Activated CD4-positive, alpha-beta T cell treated with anti-CD3 and anti-CD28 coated beads for 1 hour (primary cell): ENCODE measurements at places on chromosomes 1 and 21.

- no peak for DNase-seq
These were observed 14.6 kb upstream of the OR2L5 start for GRCh38 chr1:247998811-247999210.

DNA sequence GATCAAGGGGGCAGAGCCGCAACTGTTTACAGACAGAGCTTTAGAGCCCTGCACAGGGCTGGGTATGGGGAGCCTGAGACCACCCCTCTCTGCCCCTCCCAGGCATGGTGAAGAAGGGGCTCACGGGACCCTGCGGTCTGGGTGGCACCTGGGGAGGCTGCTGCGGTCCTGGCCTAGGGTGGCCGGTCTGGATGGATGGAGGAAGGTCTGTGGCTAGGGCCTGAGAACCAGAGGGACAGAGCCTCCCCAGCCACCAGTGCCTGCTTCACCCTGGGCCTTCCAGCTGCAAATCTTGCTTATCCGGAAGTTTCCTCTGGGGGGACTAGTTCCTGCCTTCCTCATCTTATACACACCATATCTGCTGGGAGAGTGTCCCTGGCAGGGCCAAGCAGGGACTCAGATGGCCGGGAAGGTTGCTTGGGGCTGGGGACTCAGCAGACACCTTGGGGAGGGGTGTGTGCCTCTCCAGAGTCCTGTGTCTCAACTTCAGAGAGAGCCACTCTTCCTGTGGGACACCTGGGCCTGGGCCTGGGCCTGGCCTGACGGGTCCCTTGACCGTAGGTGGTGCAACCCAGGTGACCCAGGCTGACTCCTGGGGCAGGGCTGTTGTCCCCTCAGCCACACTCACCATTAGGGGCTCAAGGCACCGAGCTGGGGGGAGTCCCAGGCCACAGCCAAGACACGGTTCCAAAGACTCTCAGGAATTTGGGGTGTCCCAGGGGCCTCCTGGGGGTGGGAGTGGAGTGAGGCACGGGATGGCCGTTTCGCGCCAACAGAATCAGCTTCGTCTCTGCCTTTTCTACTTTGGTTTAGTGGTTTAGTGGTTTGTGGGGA lies 52.0 kb upstream of the ACTRT2 start:
- DNase-seq = no peak

DNA sequence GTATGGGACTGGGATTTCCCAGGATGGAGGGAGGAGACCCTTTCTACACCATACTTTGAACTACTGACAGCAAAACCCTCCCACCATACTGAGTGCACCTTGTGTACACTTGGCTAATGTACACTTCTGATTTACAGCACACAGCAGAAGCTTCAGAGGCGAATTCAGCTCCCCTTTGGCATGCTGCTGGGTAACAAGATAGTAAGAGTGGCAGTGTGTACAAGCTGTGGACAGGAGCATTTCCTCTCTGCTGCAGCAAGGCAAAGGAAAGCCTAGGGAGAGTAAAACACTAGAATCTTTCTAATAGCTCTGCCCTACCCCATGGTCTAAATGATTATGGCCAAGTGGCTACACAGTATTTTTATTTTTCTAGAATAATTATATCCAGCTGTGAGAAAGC lies 83.9 kb upstream of the ARTN start:
- no peak for DNase-seq

GRCh38 chr21:42849759-42850412 lies 29.5 kb downstream of the WDR4 start:
- no peak for DNase-seq

DNA sequence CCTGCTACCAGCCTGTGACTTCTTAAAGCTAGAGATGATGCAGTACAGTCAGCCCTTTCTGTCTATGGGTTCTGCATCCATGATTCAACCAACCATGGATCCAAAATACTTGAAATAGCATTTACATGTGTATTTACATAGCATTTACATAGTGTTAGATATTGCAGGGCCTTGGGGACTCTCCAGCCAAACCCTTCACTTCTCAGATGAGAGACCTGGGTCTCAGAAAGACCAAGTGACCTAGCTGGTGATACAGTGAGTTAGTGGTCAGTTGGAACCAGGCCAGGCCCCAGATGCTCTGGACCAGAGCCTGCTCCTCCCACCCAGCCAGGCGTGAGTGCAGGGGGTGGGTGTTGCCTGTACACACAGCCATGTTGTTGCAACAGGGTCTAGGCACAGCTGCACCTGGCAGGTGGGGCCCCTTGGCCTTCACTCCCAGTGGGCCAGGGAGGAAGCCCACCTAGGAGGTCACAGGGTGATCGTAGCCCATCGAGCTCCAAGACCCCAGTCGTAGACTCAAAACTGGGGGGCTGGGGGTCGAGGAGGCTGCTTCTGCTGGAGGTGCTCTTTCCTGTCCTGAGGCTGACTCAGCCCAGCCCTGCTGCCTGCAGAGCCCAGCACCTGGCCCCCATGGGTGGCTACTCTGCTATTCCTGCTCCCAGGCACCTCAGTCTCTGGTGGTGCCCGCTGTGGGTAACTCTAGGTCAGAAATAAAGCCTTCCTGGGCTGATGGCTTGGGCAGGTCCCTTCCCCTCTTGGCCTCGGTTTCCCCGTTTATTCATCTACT lies 7.7 kb downstream of the TMEM61 start:
- no peak for DNase-seq

- no peak for DNase-seq
These were observed at the start of gene NKAIN1 for GRCh38 chr1:31239653-31240241. Gene NKAIN1 (minus strand): TSS chr1:31239887. CDS start chr1:31239547, 340 bp downstream.

DNA sequence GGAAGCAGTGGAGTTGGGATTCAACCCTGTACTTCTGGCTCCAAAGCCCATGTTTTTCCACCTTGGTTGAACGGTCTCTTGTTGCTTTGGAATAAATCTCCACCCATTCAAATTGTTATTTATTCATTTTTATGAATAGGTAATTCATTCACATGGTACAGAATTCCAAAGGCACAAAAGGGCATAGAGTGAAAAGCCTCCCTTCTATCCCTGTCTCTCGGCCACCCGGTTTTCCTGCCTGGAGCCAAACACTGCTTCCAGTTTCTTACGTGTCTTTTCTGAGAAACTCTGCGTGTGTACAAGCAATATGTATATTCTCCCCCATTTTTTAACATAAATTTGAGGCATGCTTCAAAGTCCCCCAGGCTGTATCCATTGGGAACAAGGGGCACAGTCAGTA lies 3.9 kb downstream of the EXTL1 start:
- DNase-seq = no peak

DNA sequence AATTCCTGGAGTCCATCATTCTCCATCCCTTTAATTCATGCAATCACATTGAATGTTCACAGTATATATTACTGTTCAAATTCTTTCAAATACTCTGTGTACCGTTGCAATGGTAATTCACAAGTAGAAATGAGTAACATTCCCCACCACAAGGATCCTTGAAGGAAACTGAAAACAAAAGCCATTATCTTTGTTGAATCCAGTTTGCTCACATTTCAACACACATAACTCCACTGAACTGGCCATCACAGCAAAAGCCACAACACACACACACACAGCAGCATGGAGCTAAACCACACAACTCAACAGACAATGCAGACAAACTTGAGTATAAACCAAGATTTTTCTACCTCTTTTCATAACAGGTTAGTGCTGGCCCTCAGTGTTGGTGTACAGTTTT lies 188.3 kb upstream of the GREM2 start:
- no peak for DNase-seq

DNA sequence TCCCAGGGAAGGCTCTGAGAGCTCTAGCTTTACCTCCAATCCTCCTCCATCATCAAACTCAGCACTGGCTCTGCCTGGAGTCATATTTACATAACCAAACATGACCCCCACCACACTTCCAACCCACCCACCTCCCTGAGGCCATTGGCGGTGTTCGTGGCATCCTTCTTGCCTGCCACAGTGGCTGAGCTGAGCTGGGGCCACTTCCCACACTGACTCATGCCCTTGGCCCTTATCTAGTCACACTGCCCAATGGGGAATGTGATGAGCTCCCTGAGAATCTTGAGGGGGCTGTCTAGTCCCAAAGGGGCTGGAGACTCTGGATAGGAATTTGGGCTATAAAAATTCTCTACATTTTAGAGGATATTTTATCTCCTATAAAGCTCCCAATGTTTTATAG lies 230.9 kb upstream of the IRF2BP2 start:
- DNase-seq = no peak

GRCh38 chr1:41504114-41505035 lies 19.9 kb upstream of the EDN2 start:
- no peak for DNase-seq

DNA sequence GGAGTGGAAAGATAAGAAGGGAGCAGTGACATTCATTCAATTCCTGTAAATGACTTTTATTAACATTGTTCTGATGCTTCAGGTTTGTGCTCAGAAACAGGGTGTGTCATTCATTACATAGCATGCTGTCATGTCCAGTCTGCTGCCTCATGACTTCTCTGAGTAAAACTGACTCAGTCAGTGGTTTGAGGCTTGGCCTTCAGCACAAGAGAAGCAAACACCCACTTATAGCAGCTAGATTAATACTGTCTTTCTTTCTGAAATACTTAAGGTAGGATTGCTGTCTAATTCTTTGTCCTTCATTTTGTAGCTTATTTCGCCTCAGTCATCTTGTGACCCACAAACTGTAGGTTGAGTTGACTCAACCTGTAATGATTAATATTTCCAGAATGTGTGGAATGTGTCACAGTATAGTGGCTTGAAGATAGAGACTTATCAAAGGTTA lies 32.9 kb downstream of the RASAL2 start:
- DNase-seq = no peak

- no peak for DNase-seq
These were observed 134.4 kb downstream of the ZNF281 start for GRCh38 chr1:200275415-200275814.

- DNase-seq = no peak
These were observed 157.1 kb upstream of the SYT6 start for GRCh38 chr1:114310695-114311271.

GRCh38 chr1:89966656-89967055 lies 28.3 kb upstream of the ZNF326 start:
- DNase-seq = no peak

- no peak for DNase-seq
These were observed 24.7 kb downstream of the INAVA start for GRCh38 chr1:200919386-200919785.

- no peak for DNase-seq
These were observed 5.0 kb downstream of the TSTD1 start for GRCh38 chr1:161033751-161034150.

- no peak for DNase-seq
These were observed 24.8 kb downstream of the PCSK9 start for GRCh38 chr1:55064071-55064581.

DNA sequence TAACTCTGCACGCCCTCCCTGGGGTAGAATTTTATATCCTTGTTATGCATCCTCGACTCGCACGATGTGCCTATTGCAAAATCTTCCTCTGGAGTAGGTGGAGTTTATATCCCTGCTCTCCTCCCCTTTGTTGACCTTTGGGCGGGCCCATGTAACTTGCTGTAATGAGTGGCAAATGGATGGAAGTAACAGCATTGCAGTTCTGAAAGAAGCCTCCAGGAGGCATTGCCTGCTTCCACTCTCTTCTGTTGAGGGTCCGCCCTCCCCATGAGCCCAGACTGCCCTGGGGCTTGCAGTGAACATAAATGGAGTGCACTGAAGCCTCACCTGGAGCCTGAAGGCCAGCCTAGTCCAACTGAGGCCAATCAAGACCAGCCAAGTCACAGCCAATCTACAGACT lies 62.2 kb upstream of the GRIK3 start:
- no peak for DNase-seq

GRCh38 chr1:229896306-229896705 lies 170.7 kb upstream of the GALNT2 start:
- DNase-seq = no peak

GRCh38 chr1:232457595-232457994 lies 172.3 kb downstream of the SIPA1L2 start:
- no peak for DNase-seq

DNA sequence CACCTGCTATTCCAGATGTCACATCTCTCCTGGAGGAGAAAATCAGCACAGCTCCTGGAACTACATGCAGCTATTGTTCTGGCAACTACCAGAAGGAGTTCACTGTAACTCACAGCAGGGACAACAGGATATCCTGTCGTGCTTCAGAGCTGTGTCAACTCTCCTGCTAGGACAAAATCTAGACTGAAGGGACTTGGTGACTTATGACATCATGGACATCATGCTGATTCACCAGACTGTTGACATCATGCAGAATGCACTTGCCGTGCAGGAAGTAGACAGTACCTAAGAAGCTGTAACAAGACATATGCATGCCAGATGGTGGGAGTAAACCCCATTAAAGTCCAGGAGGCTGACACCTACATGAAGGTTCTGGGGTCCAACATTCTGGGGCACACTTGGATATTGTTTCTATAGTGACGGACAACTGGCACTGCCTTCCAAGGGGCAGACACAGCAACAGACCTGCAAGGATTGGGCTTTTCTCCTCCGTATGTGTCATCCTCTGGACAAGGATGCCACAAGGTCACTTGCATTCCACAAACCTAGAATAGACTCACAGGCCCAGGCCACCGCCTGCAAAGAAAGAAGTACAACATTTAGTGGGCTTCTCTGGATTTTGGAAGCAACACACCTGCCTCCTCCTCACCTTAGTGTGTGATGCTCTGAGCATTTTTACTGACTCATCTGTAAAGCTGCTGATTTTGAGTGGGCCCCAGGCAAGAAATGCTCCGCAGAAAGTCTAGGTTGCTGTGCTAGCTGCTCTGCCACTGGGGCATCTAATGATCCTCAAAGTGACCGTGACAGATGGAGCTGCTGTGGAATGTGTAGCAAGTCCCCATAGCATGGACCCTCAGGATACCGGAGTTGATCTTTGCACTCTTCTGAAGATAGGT lies 249.2 kb downstream of the MATN1 start:
- DNase-seq = no peak

- DNase-seq = no peak
These were observed 511.9 kb downstream of the PTPRC start for GRCh38 chr1:199150756-199151155.

- no peak for DNase-seq
These were observed 56.3 kb upstream of the JUN start for GRCh38 chr1:58839846-58840835.

DNA sequence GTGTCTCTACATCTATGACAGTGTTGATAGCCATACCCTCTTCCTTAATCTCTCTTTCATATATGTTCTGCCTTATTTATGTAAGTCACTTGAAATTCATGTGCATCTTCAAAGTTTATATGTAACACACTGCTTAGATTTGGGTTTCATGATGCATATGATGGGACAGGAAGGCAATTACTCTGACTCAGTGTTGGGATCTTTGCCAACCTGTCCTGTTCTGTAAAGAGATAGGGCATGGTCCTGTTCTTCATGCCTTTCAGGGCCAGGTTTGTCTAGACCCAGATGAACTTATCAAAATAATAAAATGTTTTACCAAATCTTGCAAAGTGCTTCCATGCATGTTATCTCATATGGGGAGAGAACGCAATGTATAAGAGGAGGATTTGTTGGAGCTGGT lies 69.5 kb downstream of the TMPRSS15 start:
- DNase-seq = no peak
